ENCODE measurements at places on chromosomes 2 and 18.
A peak's percentile ranks its signal among the peaks of the same experiment; 100 is the strongest.

DNA sequence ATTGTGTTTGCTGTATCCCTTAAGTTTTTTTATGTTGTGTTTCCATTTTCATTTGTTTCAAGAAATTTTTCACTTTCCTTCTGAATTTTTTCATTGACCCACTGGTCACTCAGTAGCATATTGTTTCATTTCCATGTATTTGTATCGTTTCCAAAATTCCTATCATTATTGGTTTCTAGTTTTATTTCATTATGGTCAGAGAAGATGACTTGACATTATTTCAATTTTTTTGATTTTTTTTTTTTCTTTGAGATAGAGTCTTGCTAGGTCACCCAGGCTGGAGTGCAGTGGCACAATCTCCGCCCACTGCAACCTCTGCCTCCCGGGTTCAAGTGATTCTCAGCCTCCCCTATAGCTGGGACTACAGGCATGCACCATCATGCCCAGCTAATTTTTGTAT is 11.3 kb upstream of the CAB39 start:
- DNase-seq, result no peak

DNA sequence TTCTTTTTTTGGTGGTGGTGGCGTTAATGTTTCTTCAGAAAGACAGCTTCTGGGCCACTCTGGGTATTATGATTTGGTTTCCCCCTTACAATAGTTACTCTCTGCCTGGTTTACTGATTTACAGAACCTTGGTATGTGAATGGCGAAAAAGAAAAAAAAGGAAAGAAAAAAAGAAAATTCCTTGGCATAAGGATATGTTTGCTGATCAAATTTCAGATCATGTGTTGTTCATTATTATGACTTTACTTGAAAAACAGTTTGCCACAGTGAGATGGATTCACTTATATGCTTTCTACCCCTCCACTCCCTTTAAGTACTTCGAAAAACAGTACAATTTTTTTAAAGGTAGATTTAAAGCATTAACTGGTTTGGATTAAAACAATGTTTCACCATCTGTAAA is 21.0 kb downstream of the BCL11A start:
- no peak for DNase-seq

GRCh38 chr18:12836551-12836950 is 47.5 kb downstream of the PTPN2 start:
- no peak for DNase-seq

DNA sequence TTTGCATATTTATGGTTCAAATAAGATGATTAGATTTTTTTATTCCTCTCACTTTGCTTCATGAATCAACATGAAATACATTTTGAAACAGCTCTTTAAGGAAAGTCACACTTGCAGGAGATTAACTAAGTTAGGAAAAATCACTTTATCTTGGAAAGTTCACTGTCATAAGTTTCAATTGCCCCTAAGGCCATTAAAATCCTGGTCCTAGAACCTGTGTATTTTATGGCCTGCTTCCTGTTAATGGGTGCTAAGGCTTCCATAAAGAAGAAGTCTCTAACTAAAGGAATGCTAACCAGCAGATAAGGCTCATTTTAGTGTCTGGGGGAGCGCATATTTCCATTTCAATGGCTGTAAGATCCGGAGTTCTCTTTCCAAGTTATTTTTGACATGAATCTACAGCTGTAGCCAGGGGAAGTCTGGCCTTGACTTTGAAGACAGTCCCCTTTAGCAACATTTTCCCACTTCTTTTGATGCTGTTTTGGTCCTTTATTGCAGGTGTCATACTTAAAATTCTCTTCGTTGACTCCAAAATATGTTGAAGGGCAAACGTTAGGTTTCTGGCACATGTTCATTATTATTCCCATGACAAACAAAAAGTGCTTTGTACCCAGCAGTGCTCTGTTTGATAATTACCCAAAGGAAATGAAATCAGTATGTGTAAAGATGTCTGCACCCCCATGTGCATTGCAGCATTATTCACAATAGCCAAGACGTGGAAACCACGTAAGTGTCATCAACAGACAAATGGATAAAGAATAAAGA is 34.4 kb upstream of the SH3BP4 start:
- DNase-seq, result no peak

DNA sequence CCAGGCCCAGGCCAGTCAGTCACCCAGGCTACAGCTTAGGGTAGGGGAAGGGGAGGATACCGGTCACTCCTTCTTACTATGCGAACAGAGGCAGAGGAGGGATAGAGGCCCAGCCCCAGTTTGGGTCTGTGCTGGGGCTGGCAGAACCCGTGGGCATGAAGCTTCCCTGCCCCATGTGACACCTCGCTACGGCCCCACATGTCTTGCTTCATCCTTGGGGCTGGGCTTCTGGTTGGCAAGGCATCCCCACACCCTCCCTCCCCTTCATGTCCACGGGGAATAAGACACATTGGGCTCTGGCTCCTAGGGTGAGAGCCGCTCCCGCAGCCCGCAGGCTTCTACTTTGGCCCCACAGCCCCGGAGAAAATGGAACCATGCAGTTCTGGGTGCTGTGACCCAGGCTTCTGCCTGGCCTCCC is 32.4 kb downstream of the HS1BP3 start:
- no peak for DNase-seq

DNA sequence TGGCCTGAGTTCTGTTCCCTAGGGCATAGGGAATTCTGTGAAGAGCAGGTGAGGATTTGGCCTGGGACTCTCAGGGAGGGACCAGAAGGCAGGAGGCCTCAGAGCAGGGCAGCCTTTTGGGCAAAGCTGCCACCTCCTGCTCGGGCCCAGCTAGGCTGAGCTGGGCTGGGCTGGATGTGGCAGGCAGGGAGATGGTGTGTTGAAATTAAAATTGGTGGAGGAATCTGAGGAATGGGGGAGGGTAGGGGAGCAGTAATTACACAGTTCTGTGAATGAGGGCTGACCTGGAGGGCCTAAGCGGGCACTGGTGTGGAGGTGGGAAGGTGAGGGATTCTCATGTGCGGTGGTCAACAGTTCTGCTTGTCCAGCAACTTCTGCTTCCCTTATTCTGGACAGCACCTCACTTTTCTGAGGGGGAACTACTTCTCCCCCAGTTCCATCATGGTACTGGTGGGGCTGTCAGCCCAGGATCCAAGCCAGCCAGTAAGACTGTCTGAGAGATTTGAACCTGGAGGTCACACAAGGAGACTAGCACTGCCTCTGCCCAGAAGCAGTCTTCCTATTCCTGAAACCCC is 22.0 kb upstream of the ASPRV1 start:
- DNase-seq, result no peak

- DNase-seq, result no peak
Observed at GRCh38 chr2:205556841-205557539, 125.3 kb upstream of the NRP2 start.

- DNase-seq, result no peak
Observed at GRCh38 chr2:38274286-38275276, 102.5 kb downstream of the ATL2 start.

GRCh38 chr2:70901227-70902066 is 34.3 kb upstream of the ATP6V1B1 start:
- no peak for DNase-seq

GRCh38 chr2:196131384-196131937 is 39.9 kb downstream of the STK17B start:
- peak; percentile 57 for DNase-seq

DNA sequence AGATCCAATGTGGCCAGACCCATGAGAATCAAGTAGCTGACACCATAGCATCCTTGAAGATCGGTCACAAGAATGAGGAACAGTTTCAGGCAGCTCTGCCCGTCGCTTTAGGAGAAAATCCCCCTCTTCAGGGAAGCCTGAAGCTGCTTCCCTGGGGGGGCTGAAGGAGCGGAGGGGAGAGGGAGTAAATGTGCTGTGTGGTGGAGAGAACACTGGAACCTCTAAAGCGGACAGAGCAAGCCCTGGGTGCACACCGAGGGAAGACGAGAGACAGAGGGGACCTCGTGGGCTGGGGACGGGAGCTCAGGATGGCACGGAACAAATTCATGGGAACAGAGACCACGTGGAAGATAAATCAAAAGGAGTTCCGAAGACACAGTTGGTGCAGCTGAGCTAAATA is 154.3 kb downstream of the NDUFA10 start:
- DNase-seq, result no peak

- DNase-seq, result no peak
Observed at GRCh38 chr2:121094845-121095244, 190.2 kb downstream of the TFCP2L1 start.

- DNase-seq, result no peak
Observed at GRCh38 chr2:165610591-165611029, 141.1 kb downstream of the CSRNP3 start.

- no peak for DNase-seq
Observed at GRCh38 chr2:205902041-205902899, 183.7 kb downstream of the INO80D start.

DNA sequence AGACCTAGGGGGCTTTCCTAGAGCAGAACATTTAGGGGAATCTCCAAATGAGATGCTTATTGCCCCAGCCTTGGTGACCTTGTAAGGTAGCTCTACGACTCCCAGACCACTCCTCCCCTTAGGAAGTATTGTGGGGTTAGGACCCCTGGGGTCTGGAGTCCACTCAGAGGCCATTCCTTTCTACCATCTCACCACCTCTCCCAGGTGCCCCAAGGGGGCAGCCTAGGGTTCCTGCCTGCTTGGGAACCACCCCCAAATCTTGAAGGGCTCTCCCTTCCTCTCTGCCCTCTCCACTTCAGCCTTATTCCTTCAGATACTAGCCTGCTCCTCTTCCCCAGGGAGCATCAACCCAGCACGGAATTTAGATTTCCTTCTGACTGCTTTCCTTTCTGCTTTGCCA is 17.5 kb upstream of the EXOC6B start:
- no peak for DNase-seq

GRCh38 chr2:158815658-158816057 is 20.5 kb downstream of the DAPL1 start:
- DNase-seq, result no peak

DNA sequence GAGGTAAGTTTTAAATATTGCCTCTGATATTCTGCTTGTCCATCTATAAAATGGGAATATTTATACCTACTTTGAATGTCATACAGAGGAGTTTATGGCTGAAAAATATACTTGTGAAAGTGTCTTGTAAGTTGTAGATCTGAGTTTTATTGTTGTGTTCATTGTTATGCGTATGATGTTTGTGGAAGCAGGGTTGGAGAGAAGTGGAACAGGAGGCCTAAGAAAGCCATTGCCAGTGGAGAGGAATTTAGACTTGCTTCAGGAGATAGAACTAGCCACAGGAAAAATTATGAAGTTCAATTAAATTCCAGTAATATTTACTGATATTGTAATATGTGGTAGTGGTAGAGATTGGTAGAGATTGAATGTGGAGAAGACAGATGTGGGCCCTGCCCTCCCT is 491.9 kb upstream of the FANCL start:
- no peak for DNase-seq

DNA sequence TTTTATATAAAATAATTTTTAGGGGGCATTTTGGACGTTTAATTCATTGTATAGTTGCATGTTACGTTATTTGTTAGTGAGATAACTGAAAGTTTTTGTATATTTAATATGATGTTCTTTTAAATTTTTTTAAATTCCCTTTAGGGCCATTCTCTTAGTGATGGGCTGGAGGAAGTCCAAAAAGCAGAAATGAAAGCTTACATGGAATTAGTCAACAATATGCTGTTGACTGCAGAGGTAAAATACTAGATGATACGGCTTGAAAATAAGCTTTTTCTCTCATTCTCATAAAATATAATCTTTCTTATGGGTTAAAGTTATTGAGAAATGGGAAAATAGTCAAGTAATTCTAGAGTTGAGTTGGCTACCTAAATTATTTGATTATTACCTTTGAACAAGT is 58.9 kb downstream of the MTX2 start:
- no peak for DNase-seq

- no peak for DNase-seq
Observed at GRCh38 chr2:112614201-112614840, 29.9 kb downstream of the CHCHD5 start.

DNA sequence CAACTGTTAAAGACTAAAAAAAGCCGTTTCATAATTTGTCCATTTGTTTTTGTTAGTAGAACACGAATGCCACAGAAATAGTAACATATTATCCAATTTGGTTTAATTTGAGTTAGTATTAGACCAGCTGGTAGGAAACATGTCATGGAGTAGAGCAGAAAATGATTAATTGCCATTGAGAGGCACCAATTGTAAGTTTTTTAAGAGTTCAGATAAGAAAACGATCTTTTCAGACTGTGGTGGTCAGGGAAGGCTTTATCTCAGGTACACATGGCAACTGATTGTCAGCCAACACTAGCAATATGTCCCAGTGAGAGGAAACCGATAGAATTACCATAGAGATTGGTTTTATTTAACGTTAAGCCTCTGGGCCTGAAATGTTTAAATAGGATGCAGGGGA is 438.2 kb upstream of the MAP2 start:
- DNase-seq, result no peak

DNA sequence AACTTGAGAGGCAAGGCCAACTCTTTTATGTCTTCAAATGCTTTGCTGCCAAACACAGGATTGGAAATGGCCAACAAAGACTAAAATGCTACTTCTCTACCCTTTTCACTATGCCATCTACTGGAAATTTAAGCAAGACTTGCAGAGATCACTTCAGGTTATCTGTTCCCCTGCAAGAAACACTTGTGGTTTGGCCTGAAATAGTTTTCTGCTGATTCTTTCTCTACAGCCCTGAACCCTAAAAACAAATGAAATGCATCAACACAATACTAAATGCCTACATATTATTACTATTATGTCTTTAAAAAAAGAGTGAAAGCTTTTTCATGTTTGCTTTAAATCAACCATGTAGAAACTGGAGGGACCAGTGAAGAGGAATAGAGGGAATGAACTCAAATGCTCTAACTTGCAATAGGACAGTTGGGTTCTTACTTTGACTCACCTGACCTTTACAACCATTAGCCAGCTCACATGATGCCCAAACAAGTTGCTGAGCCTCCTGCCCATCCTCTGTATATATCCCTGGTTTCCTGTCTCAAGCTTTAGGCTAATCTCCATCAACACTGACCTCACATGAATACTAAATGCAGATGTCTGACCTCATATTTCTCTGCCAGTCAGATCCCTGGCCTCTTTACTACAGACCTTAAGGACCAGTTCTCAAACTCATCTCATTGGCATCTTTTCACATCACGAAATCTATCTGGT is 17.5 kb upstream of the ADAM17 start:
- no peak for DNase-seq

GRCh38 chr2:15354596-15355366 is 206.4 kb downstream of the NBAS start:
- DNase-seq, result no peak

DNA sequence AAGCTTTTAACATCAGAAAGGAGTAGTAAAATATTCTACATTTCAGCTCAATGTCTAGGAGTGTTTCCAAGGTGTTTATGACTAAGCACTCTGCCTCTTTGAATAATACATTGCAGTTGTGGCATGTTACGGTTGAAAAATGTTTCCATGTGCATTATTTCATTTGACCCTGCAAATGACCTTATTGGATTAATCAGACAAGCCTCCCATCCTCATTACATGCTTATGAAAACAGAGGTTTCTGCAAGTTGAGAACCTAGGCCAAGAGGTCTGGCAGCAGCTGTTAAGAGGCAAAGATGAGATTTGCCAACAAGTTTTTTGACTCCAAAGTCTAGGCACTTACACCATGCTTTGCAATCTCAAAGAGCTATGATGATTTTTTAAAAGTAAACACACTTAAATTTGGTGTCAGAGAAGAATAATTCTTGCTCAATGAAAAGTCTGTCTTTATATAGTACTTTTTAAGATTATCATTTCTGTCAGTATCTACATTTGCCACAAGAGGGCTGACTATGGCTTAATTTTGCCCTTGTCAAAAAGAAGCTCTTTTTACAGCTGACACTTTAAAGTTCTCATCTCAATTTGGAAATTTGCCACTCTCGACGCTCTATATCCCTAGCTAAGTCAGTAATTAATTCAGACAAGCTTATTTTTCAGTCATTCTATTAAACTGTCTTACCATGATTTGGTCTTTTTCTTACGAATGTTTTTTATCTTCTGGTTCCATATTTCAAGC is 260.6 kb downstream of the PAX3 start:
- no peak for DNase-seq
